ENCODE measurements at places on chromosomes 16 and 17.

GRCh38 chr16:85046472-85046916 lies 18.9 kb downstream of the KIAA0513 start:
- DNase-seq, result no peak

DNA sequence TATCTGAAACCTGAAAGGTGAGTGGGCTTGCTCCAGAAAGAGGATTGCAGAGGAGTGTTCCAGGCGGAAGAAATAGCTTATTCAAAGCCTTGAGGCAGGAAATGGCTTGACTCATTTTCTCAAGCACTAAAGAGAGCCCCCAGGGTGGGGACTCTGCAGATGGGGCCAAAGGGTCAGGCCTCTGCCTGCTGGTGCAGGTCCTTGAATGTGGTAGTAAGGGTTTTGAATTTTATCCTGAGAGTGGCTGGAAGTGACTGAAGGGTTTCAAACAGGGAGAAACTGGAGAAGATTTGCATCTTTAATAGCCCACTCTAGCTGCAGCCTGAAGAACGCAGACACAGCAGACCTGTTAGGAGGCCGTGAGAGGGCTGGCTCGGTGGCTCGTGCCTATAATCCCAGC lies 144.4 kb downstream of the CCT6B start:
- no peak for DNase-seq

GRCh38 chr17:66776999-66777688 lies 57.8 kb upstream of the CACNG5 start:
- no peak for DNase-seq

GRCh38 chr16:9002042-9002441 lies 38.3 kb upstream of the USP7 start:
- no peak for DNase-seq

- no peak for DNase-seq
Measured at GRCh38 chr16:69747115-69747514, 7.6 kb downstream of the NOB1 start.

DNA sequence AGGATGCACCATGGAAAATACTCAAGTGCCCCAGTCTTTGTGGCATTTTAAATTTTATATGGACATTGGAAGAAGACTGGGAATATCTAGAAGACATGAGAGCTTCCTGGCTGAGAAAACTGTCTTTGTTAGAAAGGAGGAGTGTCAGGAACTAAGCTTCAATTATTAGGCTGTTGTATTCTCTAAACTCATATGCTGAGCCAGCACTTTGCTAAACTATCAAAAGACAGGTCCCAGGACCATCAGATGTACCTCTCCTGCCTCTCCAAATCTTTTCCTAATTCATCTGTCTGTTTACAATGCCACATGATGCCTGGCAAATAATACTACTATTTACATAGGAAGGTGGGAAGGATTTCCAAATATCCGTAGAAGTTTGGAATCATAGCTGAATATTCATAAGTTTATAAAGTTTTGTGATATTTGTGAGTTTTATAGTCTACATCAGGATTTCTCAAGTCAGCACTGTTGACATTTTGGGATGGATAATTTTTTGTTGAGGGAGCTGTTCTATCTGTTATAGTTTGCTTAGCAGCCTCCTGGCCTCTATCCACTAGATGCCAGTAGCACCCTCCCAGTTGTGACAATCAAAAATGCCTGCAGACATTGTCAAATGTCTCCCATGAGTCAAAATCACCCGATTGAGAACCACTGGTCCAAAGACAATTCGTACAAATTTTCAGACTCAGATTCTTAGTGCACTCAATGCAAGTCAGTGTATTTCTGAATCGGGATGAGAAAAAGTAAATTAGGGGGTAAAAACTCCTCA lies 61.2 kb upstream of the NETO2 start:
- DNase-seq, result no peak

DNA sequence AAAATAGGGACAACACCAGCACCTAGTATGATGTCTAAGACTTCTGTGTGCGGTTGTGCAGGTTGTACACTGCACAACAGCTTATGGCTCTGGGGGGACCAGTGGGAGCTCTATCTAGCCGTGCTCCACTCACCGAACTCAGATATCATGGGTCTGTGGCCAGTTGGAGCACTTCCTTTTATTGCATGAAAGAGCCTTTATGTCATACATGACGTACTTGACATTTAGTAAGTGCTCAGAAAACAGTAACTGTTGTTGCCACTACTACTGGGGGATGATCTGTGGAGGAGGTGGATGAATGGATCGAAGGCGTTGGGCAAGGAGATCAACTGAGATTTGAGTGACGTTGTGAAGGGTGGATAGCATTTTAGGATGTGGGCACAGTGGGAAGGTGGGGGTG lies 368.8 kb downstream of the SNX29 start:
- DNase-seq, result no peak

DNA sequence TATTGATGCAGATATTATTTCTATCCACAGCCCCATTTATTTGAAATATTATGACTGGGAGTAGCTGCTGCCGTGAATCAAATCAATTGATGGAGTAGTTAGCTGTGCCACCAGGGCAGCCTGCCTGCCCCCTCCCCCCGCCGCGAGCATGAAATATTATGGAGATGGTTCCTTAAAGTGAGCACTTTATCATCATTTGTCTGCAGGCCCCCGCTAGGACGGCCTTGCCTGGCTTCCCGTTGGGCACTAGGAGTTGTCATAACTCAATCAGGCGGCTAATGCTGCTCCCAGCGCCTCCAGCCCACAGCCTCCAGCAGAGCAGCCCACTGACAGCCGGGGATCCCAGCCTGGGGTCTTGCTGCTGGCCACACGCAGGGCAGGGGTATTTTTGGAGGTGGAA lies 173.9 kb downstream of the SALL1 start:
- no peak for DNase-seq

DNA sequence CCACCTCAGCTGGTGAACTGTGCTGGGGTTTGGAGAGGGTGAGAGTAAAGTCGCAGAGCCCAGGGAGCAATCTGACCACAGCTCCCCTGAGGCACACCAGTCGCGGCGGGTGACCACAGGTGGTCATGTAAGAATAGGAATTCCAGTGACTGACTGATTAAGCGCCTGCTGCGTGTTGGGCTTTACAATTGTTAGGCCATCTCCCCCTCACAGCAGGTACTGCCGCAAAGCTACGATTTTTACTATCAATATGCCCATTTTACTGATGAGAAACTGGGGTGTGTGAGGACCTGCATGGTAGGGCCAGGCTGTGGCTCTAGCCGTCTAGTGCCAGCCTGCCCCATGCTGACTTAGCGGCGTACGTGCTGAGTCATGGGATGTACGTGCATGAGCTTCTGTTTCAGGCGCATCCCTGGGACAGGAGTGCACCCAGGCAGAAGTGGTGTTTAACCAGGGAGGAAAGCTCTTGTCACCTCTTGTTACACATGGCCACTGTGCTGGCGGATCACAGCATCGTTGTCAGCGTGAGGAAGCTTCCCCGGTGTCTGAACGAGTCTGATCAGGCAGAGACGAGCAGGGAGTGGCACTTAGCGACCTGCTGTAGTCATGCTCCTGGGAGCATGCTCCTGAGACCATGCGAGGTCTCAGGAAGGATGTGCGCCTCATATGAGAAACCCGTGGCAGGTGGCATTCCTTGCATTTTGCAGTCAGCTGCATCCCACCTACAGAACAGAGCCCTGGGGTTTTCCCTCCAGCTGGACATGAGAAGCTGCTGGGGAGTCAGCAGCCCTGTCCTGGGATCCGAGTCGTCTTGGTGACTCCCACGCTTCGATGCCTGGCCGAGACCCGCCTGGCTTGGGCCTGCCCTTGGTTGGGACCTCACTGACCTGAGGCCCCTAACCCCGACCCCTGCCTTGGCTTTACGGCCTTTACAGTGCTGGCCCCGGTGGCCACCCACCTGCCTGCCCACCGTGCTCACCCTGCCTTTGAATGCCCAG lies 163.7 kb upstream of the CHMP6 start:
- no peak for DNase-seq

- no peak for DNase-seq
Measured at GRCh38 chr17:4520894-4521600, 22.4 kb downstream of the SPNS2 start.

- peak; percentile 33 for DNase-seq
Measured at GRCh38 chr16:89187032-89187769, 13.1 kb downstream of the SLC22A31 start.

GRCh38 chr17:79929257-79930061 lies 90.2 kb upstream of the CBX4 start:
- DNase-seq, result no peak

DNA sequence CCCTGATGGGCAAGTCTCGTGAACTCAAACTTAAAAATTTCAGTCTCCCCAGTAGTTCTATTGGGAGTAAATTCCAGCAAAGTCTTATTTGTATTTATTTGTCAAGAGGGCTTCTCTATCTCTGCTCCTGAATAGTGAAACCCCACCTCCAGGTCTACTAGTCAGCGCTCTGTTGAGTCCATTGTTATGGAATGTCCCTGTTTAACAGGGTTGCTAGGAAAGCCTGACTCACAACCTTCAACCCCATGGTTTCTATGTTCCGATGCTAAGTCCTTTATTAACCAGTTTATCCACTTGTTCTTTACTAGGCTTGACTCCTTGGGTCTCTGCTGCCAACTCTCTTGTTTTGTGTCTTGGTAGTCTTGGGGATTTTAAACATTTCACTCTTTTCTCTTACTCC lies 250.7 kb upstream of the MYOCD start:
- DNase-seq, result no peak

GRCh38 chr16:80274576-80275191 lies 266.1 kb upstream of the DYNLRB2 start:
- no peak for DNase-seq

GRCh38 chr16:58062821-58063220 lies 37.3 kb downstream of the MMP15 start:
- DNase-seq, result no peak

- DNase-seq, result no peak
Measured at GRCh38 chr16:24611310-24611709, 71.9 kb downstream of the RBBP6 start.

- no peak for DNase-seq
Measured at GRCh38 chr16:66508248-66508913, 41.5 kb downstream of the TK2 start.

DNA sequence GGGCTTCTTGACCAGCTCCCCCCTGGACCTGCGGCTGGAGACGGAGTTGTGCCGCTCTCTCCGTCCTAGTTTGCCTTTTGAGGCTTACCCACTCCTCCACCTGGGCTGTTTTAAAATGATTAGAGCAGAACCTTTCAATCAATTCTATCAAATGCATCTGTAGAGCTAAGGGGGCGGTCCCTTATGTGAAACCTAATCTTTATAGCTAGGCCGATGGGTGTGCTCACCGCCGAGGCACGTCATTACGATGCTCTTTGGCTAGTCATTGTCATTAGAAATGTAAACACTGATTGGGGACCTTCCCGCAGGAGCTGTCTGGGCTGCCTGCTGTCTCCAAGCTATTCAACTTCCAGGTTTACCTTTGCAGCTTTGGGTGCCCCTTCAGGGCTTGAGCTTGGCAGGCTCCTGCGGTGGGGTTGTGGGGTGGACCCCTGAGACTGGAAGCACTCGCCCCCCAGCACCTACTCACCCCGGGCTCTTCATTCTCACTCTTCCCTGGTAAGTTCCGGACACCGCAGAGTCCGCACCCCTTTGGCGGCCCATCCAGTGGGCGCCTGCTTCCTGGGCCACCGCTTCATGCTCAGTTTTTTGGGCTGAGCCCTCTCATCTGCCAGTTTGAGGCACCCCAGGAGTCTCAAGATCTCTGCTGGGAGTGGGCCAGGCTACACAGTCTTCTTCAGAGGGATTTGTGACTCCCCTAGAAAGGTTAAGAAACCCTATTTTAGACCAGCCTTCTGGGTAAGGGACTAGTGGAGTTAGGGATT lies 20.9 kb upstream of the IL17C start:
- DNase-seq, result no peak

- no peak for DNase-seq
Measured at GRCh38 chr17:19331134-19331533, 31.4 kb downstream of the B9D1 start.

DNA sequence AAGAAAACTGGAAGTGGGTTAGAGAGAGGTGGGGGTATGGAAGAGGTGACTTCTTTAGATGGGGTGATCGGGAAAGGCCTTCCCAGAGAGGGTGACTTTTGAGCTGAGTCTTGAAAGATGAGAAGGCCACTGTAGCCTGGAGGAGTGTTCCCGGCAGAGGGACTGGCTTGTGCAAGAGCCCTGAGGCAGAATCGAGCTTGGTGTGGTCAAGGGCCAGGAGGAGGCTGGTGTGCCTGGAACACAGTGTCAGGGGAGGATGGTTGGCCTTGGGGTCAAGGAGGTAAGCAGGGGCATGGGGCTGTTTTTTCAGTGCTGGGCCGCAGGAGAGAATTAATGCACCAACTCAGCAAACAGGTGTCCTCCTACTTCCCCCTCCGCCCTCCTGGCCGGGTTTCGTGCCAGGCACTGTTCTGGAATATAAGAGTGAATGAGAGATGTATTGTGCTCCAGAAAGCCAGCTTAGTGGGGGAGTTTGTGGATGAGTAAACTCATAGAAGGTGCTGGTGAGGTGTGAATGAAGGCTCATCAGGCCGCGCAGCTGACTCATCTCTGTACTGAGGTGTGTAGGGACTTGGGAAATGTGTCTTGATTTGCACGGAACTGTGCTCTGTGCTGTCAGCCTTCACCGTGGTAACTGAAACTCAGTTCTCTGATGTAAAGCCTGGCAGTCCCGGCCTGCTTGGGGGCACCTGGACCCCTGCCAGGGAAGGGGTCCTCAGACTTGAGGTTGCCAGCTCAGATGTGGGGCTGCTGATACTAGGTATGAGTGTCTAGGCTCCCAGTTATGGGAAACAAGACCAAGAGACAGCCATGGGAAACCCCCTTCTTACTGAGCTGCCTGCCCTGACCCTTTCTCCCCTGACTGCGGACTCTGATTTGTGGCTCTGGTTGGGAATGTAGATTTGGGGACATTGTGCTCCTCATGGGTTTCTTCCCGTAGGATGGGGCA lies 15.3 kb downstream of the KSR1 start:
- DNase-seq, result no peak

- no peak for DNase-seq
Measured at GRCh38 chr17:79622776-79623175, 11.9 kb upstream of the RBFOX3 start.

GRCh38 chr17:65823713-65824112 lies 262.3 kb upstream of the AXIN2 start:
- DNase-seq, result no peak

DNA sequence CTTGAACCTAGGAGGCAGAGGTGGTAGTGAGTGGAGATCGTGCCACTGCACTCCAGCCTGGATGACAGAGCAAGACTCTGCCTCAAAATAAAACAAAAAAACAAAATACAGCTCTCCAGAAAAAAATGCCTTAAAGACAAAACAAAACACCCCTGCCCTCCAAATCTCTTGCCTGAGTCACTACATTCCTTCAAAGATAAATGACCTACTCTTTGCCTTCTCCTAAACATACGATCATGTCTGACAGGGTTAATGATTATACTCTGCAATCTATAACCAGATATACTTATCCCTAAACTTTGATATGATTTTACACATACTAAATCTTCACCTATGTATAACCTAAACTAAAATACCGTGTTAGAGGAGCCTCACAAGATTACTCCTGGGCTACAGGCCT lies 1.4 kb upstream of the SETD6 start:
- DNase-seq, result no peak

GRCh38 chr16:80387318-80387921 lies 153.4 kb upstream of the DYNLRB2 start:
- DNase-seq, result no peak
